Cortex of kidney (tissue), 1 donor: ENCODE measurements at places on chromosomes 3 and 15.

- DNase-seq = no peak
Measured at GRCh38 chr3:184524981-184525336, 36.6 kb upstream of the EPHB3 start.

DNA sequence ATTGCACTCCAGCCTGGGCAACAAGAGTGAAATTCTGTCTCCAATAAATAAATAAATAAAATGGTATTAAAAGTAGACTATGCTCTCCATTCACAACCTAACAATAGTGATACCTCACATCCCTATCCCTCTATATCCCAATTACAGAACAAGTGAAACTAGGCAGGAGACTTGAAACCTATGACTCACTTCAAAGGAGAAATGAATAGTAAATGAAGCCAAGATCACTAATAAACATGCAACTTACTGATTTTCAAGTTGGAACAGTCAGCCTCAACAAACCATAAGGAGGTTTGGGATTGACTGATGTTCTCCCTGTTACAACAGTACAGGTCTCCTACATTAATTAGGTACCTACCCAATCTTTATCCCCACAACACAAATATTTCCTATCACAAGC, 103.4 kb downstream of the GSK3B start:
- no peak for DNase-seq

DNA sequence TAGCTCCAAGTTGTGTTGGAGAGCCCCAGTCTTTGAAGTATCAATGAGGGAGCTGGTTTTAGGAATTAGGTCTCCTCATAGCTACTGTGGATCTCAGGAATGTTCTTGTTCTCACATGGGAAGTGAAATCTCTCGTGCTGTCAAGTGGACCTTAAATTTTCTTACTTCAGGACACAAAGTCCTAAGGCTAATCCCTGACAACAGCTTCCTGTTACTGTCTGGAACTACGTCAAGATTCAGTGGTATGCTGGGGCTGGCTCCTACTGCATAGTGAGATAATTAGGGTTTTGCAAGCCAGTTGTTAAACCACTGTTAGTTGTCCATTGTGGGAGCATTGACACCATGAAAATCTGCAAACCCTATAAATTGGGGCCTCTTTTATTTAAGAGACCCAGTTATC, 22.8 kb downstream of the MESP1 start:
- no peak for DNase-seq

GRCh38 chr3:7275396-7275795, 414.5 kb downstream of the GRM7 start:
- DNase-seq = no peak

- no peak for DNase-seq
Measured at GRCh38 chr3:5568451-5568850, 380.9 kb downstream of the EDEM1 start.

DNA sequence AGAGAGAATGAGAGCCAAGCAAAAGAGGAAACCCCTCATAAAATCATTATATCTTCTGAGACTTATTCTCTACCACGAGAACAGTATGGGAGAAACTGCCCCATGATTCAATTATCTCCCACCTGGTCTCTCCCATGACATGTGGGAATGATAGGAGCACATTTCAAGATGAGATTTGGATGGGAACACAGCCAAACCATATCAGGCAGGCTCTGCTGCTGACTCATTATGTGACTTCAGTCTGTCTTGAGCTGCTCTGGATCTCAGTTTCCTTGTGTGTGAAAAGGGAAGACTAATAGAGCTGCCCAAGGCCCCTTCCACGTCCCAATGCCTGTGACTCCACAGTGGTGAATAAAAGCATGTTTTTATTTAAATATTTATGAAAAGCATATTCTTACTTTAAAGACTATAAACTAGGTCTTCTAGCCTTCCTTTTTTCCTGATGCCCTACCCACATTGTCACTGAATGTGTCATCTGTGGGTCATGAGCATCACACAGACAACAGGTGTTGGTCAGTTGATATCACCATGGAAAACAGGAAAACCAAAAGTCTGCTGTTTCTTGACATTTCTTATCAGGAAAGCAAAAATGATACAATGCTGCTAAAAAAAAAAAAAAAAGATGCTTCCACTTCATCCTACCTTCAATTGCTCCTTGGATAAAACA, 96.0 kb upstream of the PPP2R3A start:
- no peak for DNase-seq

GRCh38 chr15:76930831-76931396, 635 bp upstream of the RCN2 start:
- DNase-seq = no peak

DNA sequence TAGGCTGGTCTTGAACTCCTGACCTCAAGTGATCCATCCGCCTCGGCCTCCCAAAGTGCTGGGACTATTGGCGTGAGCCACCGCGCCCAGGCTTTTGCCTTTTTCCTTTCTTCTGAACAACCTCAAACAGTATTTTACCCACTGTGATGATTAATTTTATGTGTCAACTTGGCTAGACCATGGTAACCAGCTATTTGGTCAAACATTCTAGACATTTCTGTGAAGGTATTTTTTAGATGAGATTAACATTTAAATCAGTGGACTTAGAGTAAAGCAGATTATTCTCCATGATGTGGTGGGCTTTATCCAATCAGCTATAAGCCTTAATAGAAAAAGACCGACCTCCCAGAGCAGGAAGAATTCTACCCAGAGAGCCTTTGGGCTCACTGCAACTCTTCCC, 6.0 kb downstream of the SPATA12 start:
- DNase-seq = no peak

DNA sequence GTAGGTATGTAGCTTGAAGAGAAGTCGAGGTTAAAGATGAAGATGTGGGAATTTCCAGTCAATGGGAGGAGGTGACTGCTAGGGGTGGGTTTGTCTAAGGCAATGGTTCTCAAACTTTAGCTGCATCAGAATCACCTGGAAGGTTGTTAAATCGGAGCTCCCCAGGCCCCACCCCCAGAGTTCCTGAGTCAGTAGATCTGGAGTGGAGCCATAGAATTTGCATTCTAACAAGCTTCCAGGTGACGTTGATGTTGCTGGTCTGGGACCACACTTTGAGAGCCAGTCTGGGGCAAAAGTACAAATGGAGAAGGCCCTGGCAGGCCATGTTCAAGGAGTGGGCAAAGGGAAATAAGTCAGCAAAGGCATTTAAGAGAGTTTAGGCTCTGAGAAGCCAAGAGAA, 69.1 kb downstream of the CMTM8 start:
- DNase-seq = no peak

DNA sequence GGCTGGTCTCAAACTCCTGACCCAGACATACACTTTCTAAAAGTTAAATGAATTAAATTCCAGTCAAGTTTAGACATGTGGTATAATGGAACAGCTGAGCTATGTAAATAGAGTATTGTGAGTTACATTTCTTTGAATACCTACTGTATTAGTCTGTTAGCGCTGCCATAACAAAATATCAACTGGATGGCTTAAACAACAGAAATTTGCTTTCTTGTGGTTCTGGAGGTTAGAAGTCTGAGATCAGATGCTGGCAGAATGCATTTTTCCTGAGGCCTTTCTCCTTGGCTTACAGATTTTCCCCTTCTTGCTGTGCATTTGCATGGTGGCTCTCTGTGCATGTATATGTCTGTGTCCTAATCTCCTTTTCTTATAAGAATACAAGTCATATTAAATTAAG, 101.5 kb upstream of the TGFBR2 start:
- no peak for DNase-seq

DNA sequence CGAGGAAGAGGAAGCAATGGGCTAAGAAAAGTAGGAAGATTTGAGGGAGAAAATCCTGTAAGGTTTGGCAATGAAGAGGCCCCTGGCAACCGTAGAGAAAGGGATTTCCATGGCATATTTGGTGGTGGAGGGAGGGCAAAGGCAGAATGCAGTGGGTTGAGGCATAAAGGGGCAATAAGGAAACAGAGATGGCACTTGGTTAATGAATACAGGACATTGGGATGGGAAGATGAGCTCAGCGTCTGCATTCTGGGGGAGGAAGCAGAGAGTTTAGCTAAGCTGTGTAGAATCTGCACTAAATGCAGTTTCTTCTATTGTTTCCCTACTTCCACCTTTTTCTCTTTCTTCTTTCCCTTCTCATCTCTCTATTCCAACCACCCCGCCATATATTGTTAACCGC, 83.6 kb downstream of the LRTM1 start:
- no peak for DNase-seq

DNA sequence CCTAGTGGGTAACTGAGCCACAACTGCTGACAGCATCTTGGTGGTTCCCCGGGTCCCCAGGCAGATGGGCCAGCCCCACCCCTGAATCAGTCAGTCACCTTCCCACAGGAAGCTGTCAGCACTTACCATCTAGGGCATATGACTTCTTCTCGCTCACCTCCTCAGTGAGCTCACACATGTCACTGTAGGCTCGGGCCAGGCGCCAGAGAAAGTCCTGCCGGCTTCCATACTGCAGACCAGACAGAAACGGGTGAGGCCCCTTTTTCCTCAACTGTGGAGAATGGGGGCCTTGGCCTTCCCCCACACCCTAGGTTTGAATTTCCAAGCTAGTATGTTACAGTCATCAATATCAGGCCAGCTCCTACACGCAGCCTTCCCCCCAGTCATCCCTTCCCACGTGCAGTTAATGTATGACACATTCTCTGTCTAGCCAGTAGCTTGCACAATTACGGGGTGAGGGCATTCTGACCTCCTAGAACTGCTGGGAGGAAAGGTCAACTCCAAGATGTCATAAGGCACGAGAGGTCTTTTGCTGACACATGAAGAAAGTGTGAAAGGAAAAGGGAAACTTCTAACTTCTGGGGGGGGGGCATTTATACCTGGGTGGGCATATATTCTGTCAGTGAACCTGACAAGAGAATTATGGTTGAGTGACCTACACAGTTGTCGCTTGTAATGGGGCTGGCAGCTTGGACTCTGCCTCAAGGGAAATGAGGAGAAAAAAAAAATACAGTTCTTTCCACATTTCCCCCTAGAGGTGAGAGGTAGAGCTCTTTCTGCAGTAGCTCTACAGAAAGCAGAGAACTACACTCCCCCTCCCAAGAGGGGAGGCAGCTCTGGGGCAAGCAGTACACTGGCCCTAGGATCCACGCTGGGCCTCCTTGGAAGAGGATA, 10.9 kb downstream of the RMDN3 start:
- DNase-seq = no peak

DNA sequence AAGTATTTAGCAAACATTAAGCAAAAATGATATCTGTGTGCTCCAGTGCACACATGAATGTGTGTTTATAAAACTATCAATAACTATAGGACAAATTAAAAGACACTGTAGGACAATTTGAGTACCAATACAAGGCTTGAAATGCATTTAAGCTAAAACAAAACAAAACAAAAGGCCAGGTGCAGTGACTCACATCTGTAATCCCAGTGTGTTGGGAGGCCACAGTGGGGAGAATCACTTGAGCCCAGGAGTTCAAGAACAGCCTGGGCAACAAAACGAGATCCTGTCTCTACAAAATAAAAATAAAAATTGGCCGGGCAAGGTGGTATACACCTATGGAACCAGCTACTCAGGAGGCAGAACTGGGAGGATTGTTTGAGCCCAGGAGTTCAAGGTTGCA, 50.7 kb downstream of the CSNK1G1 start:
- DNase-seq = no peak

DNA sequence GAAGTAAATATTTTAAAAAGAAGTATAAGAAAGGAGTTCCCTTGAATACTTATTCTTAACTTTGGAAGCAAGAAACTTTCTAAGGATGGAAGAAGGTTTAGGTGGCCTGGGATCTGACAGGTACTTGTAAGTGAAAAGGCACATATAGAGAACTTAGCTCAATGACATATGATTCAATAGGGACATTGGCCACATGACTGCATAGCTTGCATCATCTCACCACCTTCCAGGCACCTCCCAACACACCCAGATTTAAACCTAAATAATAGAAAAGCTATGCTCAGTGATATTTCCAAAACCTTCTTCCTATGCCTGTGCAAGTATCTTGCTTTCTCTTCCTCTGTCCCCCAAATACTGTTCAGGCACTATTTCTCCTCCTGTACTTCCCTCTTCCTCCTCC, 4.7 kb upstream of the P2RY1 start:
- no peak for DNase-seq

DNA sequence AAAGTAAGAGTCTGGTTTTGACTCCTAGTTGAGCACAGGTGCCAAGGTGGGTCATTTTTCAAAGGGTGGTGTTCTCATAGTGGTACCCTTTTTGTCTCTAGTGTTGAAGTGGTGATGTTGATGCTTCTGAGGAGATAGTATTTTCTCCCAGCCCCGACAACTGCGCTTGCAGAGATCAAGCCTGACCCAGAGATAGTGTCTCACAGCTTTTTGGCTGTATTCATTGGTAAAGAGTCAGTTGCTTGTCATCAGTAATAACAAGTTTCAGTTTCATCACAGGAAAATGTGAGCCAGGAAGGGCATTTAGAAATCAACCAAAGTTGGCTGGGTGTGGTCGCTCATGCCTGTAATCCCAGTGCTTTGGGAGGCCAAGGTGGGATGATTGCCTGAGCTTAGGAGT, 139.3 kb downstream of the NFKBIZ start:
- DNase-seq = no peak

DNA sequence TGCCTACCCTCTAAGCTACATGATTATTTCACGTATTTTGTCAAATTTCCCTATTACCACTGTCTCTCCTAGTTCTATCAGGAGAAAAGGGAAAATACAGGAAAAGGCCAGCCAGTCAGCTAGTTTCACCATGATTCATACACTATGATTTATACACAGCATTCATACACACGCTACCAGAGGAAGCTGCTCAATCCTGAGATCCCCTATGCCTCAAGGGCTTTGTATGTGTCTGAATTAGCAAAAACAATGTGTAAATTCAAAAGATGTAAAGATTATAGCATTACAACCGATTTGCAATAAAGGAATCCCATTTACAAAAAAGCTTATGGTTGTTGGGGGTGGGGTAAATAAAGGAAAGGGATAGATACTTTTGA, 3.1 kb upstream of the ACKR4 start:
- no peak for DNase-seq
